RPMI8226 (cell line): ENCODE measurements at places on chromosomes 5 and 9.
A peak's percentile ranks its signal among the peaks of the same experiment; 100 is the strongest.

DNA sequence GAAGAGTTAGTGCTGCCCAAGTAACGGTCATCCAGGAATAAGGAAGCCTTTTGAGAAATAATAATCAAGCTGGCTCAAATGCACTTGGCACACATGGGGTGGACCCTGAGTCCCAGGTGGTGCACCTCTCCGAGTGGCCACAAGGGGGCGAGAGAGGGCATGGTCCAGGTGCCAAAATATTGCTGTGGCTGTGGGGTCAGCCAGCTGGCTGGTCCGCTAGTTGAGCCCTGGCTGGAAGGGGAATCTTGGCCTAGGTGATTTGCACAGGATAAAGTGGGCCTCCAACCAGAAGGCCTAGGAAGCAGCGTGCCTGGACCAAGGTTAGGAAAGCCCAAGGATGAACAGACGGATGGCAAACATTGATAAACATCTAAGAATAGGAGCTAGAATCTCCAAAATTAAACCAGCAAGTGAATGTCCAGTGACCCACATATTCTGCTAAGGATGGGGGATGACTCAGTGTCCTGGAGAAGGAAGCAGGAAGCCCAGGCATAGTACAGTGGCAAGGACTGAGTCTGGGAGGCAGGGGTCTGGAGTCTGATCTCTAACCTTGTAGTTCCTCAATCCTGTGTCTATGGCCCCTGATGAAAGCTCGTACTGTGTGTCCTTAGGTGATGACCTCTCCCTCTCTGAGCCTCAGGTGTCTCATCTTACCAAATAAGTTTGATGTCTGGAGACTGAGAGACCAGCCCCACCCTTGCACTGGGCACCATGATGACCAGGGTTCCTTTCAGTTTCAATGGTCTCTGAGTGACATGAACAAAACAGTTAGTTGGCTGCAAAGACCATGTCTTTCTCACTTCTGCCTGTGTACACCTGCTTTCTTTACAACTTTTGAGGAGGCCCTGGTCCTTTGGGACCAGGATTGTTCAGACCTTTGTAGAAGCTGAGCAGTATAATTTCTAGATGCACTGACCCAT is 19.2 kb upstream of the SHB start:
- peak; percentile 64 for DNase-seq

- no peak for DNase-seq
Observed at GRCh38 chr5:134437340-134437846, 25.7 kb upstream of the CDKN2AIPNL start.

GRCh38 chr5:89908876-89909275 is 500.7 kb downstream of the CETN3 start:
- no peak for DNase-seq

DNA sequence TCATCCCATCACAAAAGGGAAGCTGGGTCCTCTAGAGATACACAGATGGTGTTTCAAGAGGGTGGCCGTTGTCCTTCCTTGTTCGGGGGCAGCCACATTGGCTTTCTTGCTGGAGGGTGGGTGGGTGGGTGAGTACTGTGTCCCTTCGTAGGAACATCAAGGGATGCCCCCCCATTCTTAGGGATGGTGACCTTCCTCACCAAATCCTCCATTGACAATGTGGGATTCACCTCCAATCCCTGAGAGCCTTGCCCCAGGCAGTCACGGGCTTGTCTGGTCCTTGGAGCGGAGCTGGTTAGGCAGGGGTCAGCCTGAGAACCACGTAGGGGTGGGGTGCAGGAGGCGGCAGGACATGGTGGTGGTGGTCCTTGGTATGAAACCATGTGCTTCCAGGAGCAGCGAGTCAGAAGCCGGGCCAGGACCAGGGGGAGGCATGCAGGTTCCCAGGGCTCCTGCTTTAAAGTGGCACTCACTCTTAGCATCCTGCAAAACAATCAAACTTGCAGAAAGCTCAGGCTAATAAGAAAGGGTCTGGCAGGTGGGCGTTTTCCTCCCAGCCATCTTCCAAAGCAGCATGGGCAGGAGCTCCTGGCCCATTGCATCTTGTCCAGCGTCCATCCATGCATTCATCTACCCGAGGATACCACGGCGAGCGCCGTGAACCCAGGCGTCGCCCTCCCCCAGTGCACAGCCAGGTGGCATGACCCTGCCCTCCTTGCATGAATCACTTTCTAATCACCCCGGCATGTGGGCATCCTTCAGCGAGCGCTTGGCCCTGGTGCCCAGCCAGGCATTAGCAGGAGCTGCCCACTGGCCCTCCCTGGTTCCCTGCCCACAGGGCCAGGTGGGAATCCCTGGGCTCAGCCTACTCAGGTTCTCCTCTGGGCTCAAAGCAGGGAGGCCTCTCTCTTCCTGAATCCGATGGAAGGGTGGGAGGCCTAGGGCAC is 76.4 kb downstream of the NTNG2 start:
- DNase-seq = peak; percentile 68

DNA sequence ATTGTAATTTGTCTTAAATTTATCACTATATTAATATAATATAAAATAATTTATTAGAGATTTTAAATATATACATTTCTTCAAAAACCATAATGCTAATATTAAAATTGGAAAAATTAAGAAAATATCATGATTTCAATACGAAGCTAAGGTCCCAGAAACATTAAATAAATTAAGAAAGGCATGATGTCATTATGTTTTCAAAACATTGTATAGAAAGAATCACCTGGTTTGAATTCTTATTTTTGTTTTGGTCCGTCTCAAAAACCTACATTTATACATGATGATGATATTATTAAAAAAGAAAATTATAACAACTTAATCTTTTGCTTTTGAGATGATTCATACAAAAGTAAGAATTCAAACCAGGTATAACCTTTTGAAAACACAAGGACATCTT is 8.2 kb upstream of the EDIL3 start:
- DNase-seq = no peak

DNA sequence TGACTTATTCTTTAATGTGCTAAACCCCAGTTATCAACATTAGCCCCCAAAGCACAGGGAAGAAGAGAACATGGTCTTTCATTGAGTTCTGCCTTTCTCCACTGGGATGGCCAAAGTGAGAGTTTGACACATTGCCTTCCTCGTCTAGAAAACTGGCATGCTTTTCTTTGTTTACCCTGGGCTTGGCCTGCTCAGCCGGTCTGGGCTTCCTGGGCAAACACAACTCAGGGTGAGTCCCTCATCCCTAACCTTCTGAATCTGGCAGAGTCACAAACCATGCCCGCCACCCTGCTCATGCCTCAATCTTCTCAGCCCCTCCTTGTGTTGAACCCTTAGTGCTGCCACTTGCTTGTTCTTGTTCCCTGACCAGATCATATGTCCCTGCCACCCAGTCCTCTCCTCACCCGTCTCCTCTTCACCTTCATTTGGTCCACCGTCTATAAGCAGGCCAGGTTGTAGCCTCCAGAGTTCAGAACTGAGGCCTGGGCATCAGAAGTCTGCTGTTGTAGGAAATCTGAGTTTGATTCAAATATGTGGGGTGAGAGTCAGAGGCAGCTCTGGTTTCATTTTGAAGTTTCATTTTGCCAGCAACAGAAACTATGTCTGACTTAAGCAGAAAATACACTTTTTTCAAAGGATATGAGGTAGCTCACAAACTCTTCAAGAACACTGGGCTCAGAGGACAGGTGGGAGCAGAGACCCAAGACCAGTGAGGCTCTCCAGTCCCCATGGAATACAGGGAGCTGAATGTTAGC is 217.6 kb downstream of the NDUFS4 start:
- no peak for DNase-seq

DNA sequence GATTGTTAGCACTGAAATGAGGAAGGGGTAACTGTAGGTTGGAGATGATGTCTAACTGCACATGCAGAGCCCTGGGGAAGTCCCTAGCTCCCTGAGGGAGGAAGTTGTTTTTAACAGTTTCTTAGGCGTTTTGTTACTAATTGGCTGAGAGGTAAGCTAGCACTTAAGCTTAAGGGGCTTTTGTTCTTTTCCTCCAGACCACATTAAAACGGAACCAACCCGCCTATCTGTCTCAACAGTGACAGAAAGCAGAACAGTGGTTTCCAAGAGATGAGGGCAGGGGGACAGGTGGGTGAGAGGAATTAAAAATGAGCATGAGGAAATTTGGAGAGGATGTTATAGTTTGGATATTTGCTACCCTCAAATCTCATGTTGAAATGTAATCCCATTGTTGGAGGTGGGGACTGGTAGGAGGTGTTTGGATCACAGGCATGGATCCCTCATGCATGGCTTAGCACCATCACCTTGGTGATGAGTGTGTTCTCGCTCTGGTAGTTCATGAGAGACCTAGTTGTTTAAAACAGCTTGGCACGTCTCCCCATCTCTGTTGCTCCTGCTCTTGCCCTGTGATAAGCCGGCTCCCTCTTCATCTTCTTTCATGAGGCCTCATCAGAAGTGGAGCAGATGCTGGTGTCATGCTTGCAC is 38.9 kb downstream of the LYRM7 start:
- DNase-seq = no peak

- DNase-seq = no peak
Observed at GRCh38 chr9:127877566-127877998, at the start of gene AK1. Gene AK1 (minus strand): TSS chr9:127877675. CDS start chr9:127874617, 3,058 bp downstream.

GRCh38 chr5:59790376-59790775 is 103.2 kb downstream of the PDE4D start:
- DNase-seq = no peak

GRCh38 chr5:7876867-7877266 is 7.9 kb downstream of the MTRR start:
- DNase-seq = no peak

- no peak for DNase-seq
Observed at GRCh38 chr5:39760385-39761198, 335.8 kb upstream of the DAB2 start.

DNA sequence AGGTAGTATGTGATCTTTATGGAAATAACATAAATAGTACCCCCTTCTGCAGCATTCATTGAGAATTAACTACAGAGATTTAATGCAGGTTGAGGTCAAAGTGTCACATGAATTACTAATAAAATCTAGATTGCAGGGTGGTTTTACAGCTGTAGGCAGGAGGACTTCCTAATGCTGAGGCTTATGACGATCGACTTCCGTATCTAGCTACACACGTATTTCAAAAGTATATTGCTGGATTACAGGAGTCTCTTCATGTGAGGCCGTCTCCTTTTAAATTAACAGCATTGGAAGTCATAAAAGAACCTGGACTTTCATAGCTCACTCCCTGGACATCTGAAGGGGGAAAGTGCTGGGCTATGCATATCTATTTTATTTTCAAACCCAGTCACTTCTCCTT is 180.9 kb downstream of the OSTF1 start:
- no peak for DNase-seq

DNA sequence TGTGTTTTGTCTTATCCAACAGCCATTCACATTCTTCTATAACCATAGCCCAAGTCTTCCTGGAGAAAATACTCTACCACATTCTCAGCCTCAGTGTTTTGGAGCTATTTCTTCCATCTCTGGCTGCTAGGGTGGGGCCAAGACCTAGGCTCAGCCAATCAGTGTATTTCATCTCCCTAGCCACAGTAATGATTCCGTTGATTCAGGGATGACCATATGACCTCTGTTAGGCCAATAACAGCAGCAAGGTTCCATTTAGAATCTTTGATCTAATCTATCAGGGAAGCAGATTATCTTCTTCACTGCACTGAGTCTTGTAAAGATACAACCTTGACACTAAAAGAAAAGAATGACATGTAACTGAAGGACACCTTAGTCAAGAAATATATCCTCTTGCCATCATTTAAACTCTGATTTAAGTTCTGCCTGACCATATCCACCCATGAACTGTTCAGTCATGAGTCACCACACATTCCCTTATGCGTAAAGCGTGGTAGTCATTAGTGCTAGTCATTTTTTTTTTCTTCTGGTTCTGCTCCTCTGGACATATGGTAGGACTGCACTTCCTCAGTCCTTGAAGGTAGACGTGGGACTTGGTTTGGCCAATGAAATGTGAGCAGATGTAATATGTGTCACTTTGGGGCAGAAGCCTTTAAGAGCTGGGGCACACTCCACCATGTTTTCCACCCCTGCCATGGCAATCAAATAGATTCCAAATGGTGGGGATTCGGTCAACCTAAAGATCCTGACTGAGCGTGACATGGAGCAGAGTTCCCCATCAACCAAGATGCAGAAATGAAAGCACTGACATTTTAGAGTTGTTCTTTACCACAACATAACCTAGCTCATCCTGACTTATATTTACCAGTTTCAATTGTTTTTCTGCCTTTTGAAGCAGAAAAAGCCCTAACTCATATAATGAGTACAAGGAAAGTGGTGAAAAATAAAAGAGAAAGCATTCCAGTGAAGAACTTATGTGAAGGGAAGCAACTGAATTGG is 12.7 kb upstream of the PRELID2 start:
- DNase-seq = no peak

GRCh38 chr9:115943431-115944165 is 210.0 kb upstream of the PAPPA start:
- DNase-seq = no peak

DNA sequence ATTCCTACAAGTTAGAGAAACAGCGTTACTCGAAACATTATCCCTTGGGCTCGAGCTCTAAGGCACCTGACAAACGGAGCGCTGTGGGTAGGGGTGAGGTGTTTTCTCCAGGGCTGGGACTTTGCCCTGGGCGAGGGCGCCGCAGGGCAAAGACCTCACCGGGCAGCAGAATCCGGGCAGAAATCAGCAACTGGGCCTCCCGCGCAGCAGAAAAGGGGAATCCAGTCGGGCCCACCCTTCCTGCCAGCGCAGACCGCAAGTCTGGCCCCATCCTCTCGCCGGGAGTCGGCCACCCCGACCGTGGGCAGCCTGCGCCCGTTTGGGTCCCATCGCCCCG is 430 bp upstream of the MSH3 start:
- peak; percentile 57 for DNase-seq

DNA sequence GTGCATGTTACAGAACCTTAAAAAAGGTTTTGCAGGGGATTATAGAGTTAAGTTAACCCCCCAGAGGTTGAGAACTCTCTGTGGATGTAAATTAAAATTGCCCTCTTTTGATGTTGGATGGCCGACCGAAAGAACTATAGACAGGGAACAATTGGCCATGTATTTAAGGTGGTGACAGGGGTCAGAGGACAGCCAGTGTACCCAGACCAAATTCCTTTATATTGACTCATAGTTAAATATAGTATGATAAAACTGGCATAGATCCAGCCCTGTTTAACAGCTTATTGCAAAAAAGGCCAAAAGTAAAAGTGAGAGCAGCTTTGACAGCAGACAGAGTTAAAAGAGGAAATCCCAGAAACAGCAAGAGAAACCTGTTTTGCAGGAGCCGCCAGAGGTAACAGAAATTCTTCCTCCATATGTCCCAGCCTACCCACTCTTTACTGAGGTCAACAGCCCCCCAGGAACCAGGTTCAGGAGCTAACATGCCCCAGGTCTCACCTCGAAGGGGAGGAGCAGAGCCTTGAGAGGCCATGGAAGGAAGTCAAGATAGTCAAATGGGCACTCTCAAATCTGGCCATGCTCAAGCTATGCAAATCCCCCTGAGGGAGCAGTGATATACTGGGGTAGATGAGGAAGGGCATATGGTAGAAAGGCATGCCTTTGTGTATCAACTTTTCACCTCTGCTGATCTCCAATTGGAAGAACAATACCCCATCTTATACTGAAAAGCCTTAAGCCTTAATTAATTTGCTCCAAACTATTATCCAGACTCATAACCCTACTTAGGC is 156.4 kb upstream of the COX7C start:
- DNase-seq = peak; percentile 50

GRCh38 chr5:115952588-115952987 is 9.7 kb upstream of the LVRN start:
- DNase-seq = no peak

- DNase-seq = no peak
Observed at GRCh38 chr5:146301626-146302025, 37.0 kb upstream of the POU4F3 start.

- DNase-seq = no peak
Observed at GRCh38 chr9:116671605-116672004, 15.5 kb upstream of the TRIM32 start.

GRCh38 chr9:34587271-34587670 is 2.3 kb downstream of the CNTFR start:
- DNase-seq = no peak
